ENCODE measurements at places on chromosomes 13 and 19.

GRCh38 chr19:1081301-1082164, 13.6 kb downstream of the POLR2E start:
- no peak for DNase-seq

DNA sequence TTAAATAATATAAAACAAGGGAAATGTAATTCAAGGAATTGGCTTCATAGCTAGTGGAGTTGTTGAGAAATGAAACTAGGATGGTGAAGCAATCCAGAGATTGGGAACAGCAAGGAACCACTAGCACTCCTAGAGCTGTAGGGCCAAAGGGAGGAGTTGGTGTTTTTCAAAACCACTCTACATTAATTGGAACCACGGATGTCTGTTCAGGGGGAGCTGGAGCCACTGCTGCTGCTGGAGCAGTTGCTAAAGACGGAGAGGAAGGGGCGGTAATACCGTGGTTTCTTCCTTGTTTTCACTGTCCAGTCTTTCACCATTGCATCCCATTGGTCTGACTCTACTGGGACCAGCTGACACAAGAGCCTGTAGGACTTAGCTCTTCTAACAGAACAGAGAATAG, 8.5 kb downstream of the DNAJC15 start:
- DNase-seq: no peak

- no peak for DNase-seq
These were observed 9.7 kb downstream of the DEDD2 start for GRCh38 chr19:42207767-42208271.

DNA sequence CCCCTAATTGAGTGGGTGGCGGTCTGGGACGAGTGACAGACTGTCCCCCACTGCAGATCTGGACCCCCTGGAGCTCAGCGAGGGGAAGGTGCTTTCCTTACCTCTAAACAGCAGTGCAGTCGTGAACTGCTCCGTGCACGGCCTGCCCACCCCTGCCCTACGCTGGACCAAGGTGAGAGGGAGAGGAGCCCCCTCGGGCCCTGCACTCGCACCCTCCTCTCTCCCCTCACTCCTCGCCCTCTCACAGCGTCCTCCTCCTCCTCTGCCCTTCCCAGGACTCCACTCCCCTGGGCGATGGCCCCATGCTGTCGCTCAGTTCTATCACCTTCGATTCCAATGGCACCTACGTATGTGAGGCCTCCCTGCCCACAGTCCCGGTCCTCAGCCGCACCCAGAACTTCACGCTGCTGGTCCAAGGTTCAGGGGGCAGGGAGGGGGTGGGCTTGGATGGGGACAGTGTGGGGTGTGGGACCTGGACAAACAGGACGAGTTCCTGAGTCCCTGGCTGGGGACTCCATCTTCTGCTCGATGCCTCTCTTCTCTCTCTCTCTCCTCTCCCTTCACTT, 9.6 kb downstream of the BCAM start:
- no peak for DNase-seq

GRCh38 chr13:44414716-44415115, 41.1 kb downstream of the SERP2 start:
- no peak for DNase-seq

DNA sequence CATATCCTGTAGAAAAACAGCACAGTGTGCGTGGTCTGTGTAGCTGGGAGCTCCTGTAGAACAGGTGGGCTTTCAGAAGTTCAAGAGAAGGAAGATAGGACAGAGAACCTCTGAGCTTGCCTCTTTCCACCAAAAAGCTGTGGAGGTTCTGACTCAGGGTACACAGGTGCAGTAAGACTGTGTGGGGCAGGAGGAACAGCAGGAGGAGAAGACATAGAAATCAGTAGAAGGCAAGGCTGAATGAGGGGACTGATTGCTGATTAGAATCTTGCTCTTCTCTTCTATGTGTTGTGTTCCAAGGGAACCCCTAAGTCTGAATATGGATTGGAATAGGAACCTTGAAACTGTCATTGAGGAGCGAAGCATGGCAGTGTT, 122.7 kb downstream of the AKAP11 start:
- no peak for DNase-seq

DNA sequence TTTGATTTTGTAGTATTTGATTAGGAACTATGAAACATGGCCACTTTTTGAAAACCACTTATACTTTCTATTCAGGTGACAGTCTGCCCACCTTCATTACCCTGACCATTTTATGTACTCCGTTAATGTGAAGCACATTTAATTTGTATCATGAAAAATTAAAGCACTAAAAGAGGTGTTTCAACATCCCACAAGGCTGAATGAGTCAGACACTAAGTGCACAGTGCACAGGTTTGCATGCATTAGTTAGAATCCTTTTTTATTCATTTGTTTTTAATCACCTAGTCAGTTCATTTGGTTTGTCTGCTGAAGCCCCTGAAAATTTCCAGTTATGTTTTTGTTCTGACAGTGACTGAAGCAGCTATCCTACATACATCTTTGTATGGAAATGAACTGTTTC, 271.0 kb downstream of the SLITRK5 start:
- DNase-seq: no peak

GRCh38 chr19:2149980-2150793, 1.2 kb downstream of the AP3D1 start:
- DNase-seq: no peak

GRCh38 chr19:50430888-50431342, 1.8 kb upstream of the MYBPC2 start:
- no peak for DNase-seq

DNA sequence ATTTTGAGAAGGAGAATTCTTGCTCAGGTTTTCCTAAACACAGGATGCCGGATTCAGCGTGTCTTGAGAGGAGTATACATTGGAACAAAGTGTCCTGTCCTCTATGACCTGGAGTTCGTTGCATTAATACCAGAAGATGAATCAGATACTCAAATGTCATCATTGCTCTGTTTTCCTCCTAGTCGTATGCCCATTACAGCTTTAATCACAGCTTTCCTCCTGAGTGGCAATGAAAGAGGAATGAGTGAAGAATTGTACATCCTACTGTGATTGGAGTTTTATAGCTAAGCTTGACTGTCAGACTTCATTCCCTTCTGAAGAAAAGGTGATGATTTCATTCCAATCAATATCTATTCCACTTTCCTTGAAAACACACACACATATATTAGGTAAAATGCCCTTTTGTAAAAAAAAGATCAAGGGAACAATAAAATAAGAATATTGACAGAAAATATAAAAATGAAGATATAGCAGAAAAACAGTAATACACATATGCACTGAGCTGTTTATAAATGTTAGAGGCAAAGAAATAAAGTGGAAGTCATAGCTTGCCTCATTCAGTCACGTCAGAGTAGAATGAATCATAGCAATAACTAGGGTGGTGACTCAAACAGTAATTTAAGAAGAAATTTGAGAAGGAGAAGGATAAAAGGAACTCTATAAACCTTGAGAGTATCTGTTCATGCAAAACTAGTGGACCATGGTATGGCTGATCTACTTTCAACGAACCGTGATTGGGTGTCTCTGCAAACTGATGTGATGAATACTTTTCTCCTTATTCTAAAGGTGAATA, 501.5 kb downstream of the SUCLA2 start:
- no peak for DNase-seq

- no peak for DNase-seq
These were observed 19.0 kb downstream of the TEX101 start for GRCh38 chr19:43433689-43434088.

- DNase-seq: peak; percentile 79
These were observed 372 bp upstream of the ZNF699 start for GRCh38 chr19:9309974-9310446.

DNA sequence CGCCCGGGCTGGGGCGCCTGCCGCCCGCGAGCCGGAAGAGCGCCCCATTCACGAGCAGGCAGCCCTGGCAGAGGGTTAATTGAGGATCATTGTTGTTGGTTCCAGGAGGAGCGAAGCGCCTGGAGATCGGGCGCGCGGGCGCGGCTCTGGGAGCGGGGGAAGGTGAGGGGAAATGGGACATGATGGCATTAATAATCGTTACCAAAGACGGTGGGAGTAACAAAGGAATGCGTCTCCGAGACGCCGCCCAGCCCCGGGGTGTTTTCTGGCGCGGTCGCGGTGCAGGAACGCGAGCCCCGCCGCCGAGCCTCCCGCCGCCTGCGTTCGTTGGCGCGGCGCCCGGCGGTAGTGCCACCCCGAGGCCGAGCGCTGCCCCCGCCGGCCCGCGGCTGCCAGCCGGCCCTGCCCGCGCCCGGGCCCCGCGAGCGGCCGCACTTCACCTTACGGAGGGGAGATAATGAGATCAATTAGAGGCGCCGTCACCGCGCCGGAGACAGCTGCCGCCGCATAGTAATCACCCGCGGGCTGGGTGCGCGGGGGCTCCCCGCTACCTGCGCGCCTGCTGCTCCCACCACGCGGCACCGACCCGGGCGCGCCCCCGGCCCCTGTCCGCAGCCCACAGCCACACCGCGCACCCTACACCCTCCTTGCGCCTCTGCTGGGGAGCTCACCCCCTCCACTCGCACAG, 2.8 kb downstream of the ZNF536 start:
- DNase-seq: no peak

All from stimulated activated CD8-positive, alpha-beta memory T cell treated with anti-CD3 and anti-CD28 coated beads, Interleukin-4, amount 100 ng/mL, for 24 hours (primary cell).